ENCODE measurements at places on chromosomes 6 and 20.

GRCh38 chr20:34511891-34512265 is 4.3 kb upstream of the DYNLRB1 start:
- no peak for DNase-seq

- no peak for DNase-seq
Measured at GRCh38 chr6:3367630-3368029, 89.2 kb downstream of the SLC22A23 start.

DNA sequence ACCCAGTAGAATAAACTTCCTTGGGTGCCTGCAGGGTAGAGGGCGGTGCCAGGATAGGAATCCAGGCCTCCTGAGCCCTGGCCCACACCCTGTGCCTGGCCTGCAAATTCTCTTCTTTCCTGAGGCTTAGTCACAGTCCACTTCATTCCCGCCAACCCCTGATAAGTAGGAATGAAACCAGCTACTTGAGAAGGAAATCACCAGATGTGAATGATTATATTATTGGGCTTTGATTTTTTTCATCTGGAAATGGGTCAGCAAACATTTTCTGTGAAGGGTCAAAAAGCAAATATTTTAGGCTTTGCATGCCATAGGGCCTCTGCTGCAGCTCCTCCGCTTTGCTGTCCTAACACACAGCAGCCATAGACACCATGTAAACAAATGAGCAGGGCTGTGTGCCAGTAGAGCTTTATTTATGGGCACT is 50.2 kb downstream of the STK35 start:
- DNase-seq, result no peak

GRCh38 chr6:168147205-168147738 is 68.3 kb upstream of the FRMD1 start:
- DNase-seq, result no peak

- no peak for DNase-seq
Measured at GRCh38 chr6:160500639-160501038, 152.5 kb downstream of the SLC22A3 start.

GRCh38 chr20:1876975-1877608 is 18.1 kb upstream of the SIRPA start:
- peak; percentile 33 for DNase-seq

DNA sequence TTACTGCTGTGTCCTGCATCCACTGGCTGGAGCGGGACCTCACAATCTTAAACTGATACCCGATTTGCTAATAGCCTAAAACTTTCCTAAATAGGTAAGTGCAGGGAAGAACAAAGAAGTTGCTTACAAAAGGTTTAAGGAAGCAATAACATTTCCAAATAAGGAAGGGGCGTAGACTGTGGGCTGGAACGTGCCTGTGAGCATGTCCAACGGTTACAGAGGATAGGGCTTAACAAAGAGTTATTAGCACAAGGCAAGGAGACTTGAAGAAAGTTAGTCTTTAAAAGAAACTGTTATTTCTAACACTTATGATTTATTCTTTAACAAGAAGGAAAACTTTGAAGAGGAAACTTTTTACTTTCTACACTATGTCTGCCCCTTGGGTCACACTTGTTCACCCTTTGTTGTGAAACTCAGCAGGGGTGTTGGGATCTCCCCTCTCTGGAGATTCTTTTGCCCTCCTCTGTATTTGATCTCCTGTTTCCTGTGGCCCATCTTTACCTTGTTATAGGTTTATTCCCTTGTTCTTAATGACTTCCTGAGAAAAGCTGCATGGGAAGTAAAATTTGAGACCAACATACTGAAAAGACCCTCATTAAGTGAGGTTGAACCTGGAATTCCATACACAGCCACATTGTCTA is 28.7 kb downstream of the KAT14 start:
- DNase-seq, result no peak

DNA sequence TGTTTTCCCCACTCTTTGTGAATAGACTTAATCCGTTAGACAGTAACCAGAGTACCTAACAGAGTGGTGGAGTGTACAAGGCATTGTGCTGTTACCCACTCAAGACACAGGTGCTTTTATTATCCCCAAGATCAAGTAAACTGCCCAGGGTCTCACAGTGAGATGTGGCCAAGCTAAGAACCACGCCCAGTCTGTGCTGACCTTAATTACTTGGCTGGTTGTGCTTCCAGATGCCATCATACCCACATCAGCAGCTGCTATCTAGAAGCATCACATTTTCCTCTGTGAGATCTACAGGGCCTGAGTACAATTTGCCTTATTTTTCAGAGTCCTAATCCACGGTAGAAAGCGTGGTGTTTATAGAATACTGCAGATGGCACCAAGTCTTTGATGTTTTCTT is 70.3 kb downstream of the GFRA4 start:
- no peak for DNase-seq

- no peak for DNase-seq
Measured at GRCh38 chr20:23180451-23180921, 94.4 kb upstream of the CD93 start.

DNA sequence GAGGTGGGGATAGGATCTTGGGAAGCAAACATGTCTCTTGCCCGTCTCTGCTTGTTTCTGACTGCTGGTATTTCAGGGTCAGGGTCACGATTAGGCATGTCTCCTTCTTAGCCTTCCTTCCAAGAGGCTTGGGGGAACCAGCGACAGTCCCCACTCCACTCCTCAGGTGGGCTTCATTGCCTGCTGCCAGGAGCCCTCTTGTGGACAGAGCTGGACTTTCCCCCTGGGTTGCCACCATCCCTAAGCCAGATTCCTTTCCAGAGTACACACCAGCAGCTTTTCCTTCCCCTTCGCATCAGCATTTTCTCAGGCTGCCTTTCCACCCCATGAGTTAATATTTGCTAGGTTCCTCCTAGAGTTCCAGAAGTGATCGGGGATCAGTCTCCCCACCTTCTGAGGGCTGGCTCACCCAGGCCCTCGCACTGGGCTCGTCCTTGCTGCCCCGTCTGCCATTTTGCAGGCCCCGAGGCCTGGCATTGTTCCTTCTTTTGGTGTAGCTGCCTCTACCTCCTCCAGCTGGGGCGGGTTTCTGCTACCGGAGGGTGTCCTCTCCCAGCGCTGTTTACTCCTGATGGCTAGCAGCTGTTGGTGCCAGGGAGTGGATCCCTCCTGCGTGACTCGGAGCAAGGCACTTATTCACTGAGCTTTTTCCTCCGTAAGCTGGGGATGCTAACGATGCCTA is 8.8 kb upstream of the C20orf144 start:
- peak; percentile 64 for DNase-seq
